ENCODE measurements at places on chromosomes 1 and 21.

GRCh38 chr1:151293093-151293492, 11.0 kb downstream of the ZNF687 start:
- no peak for DNase-seq

- no peak for DNase-seq
Observed at GRCh38 chr1:59561796-59562195, 253.0 kb upstream of the HOOK1 start.

GRCh38 chr1:151934048-151934493, 24.8 kb upstream of the THEM4 start:
- peak; percentile 61 for DNase-seq

DNA sequence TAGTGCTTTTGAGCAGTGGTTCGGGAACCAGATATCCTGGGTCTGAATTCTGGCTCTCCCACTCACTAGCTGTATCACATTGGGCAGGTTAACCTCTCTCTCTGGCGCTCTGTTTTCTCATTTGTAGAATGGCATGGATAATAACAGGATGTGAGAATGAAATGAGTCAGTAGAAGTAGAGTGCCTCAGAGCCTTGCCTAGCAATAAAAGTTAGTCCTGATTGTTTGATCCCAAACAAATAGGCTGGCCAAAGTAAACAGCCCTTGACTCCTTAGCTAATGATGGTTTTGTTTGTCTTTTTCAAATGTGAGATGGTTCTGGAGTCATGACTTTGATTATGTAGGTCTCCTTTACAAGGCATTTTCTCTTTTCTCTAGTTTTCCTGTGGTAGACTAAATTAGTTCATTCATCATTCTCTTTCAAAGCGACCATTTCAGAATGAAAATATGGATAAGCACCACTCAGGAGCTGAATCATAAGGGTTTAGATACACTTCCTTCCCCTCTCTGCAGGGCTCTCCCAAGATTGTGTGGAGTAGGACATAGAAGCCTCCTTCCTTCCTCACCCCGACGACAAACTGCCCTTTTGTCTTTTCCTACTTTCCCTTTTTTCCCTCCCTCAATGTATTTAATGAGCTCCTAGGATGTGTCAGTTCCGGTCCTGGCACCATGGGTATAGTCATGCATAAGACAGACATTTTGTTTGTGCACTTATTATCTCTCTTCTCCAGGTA, 23.1 kb downstream of the KIAA0040 start:
- no peak for DNase-seq

DNA sequence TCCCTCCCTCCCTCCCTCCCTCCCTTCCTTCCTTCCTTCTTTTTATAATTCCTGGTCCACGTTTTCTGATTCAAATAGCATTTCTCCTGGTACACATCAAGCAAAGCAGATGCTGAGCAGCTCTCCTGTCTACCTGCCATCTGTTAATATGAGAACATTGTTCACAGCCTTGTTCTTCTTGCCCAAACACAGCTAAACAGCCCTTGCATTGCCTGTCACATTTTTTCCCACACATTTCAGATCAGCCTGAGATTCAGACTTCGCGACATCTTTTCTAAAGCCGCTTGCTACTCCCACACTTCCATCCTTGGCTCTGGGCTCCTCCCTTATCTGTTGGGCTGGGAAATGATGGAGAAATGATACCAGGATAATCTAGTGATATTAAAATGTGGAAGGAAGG, 200.5 kb downstream of the PCP4 start:
- no peak for DNase-seq

- no peak for DNase-seq
Observed at GRCh38 chr1:93751377-93752250, 70.0 kb upstream of the BCAR3 start.

DNA sequence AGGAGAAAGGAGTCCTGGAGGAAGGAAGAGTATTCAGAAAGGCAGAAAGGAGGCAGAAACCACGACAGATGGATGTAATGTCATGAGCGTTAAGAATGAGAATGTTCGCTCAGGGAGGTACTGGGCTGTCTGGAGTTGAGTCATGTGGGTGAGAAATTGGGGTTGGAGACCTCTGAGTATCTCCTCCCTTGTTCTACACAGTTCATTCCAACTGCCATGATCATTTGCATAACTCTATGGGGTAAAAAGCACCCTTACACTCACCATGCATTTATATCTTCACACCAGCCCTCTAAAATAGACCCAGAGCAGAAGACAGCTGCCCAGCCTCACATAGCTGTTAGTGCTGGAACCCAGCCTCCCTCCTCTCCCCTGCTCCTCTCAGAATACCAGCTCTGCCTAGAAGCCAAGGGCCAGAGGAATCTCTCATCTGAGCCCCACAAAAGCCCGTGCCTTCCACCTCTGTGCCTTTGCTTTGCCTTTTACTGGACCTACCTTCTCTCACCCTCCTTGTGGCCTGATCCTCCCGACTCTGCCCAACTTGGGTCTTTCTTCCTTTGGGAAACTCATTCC, 85.2 kb downstream of the BEND5 start:
- DNase-seq: peak; percentile 26

- DNase-seq: peak; percentile 74
Observed at GRCh38 chr1:184152434-184152898, 100.9 kb downstream of the TSEN15 start.

- peak; percentile 1 for DNase-seq
Observed at GRCh38 chr1:186374303-186375151, 526 bp downstream of the TPR start.

DNA sequence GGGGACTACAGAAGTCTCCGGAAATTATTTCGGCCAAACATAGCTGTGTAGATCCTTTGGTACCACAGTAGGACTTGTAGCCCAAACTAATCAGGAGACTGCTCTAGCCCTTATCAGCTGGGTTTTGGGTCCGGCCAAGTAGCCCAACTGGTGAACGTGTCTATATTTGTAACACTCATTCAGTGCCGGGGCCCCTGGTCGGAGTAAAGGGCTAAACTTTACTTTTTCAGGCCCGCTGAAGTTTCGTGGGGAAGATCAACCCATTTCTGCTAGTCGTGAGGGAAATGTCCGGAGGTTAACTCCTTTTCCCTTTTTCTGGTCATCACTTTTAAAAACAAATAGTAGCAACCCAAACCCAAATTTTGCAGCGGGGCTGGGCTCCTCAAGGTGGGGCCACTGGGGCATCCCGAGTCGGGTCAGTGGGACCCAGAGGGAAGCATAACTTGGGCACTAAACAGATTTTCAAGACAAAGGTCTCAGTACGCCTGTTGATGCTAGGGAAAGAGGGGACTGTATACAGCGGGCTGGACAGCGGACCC, 1.7 kb downstream of the LHX9 start:
- no peak for DNase-seq

DNA sequence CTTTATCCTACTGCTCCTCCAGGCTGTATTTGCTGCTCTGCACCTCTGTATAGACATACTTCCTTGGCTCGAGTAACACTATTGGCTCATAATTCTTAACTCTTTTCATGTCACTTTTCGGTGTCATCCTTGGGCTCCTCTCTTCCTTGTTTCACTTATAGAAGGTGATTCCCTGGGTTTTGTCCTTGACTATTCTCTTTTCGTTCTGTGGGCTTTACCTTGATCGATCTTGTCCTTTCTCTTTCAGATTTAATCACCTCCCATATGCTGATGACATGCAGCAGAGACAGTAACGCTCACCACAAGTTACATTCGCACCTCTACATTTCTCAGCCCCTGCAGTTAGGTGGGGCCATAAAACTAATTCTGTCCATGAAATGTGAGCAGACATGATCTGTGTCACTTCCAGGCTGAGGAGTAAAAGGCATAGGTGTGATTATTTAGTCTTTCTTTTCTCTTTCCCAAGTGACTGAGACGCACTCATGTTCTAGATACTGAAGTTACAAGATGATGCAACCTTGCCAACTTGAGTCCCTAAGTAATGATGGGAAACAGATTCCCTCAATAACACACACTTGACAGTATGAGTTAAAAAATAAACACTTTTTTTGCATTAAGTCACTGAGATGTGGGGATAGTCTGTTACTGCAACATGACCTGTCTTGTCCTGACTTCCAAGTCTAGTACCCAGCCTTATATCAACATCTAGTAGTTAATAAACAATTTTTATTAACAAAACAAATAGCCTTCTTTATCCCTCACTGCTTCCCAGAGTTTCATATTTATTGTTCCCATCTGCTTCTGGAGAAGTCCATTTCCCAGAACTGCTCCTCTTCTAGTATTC, 49.9 kb upstream of the HAO2 start:
- no peak for DNase-seq

- no peak for DNase-seq
Observed at GRCh38 chr1:202374099-202374498, 25.6 kb downstream of the PPP1R12B start.

GRCh38 chr1:36472656-36473055, 8.5 kb upstream of the MRPS15 start:
- DNase-seq: no peak

- no peak for DNase-seq
Observed at GRCh38 chr1:41767534-41768525, 150.9 kb downstream of the HIVEP3 start.

DNA sequence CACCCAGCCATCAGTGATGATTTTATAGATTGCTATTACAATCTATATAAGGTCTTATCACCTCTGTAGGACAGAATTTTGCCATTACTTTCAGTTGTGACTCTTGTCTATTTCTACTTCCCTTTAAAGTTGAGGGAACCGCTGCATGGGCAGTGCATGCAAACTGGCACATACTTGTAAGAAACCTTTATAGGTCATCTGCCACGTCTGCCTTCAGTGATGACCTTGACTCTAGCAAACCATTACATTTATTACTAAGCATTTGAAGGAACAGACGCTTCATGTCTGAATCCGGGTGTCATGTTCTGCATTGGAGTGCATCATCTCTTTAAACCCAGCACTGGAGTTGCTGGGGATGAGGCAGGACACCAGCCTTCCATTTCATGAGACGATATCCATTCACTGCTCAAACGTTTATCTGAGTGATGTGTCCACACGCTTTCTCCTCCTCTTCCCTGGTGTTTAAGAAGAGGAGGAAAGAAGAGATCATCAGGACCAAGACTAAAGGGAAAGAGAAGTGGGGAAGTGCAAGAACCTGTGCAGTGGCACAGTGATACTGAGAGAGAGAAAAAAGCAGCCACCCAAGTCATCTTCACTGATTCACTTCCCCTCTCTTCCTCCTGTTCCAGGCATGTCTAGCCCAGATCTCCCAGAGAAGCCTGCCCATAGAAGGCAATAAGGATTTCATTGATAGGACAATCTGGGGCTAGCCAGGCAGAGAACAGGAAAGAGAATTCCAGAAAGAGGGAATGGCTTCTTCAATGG, 14.1 kb downstream of the CCSAP start:
- DNase-seq: no peak

GRCh38 chr1:57423135-57423655, 665 bp downstream of the DAB1 start:
- DNase-seq: peak; percentile 22

GRCh38 chr1:47214549-47214948, 17.5 kb downstream of the TAL1 start:
- no peak for DNase-seq

DNA sequence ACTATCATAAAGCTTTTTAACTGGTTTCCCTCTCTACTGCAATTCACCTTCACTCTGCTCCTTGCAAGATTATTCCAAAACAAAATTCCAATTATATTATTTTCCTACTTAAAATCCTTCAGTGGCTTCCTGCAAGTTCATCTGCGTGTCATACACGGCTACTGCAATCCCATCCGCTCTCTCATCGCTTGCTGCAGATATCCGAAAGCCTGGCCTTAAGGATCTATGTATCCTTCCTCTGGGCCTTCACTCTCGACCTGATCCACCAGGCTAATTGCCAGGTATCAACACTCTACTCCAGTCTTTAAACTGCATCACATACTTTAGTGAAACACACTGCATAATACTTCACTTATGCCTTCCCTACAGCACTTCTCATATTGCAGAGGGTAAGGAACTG, 44.0 kb downstream of the VAV3 start:
- DNase-seq: no peak

- peak; percentile 98 for DNase-seq
Observed at GRCh38 chr1:183022202-183023145, 746 bp upstream of the LAMC1 start.

- DNase-seq: no peak
Observed at GRCh38 chr1:237789619-237790018, 101.1 kb downstream of the ZP4 start.

- no peak for DNase-seq
Observed at GRCh38 chr1:108190001-108190634, 10.0 kb downstream of the SLC25A24 start.

GRCh38 chr21:19640964-19641363, 1237.4 kb upstream of the TMPRSS15 start:
- DNase-seq: no peak

GRCh38 chr1:107294686-107295085, 153.8 kb downstream of the NTNG1 start:
- DNase-seq: peak; percentile 50

DNA sequence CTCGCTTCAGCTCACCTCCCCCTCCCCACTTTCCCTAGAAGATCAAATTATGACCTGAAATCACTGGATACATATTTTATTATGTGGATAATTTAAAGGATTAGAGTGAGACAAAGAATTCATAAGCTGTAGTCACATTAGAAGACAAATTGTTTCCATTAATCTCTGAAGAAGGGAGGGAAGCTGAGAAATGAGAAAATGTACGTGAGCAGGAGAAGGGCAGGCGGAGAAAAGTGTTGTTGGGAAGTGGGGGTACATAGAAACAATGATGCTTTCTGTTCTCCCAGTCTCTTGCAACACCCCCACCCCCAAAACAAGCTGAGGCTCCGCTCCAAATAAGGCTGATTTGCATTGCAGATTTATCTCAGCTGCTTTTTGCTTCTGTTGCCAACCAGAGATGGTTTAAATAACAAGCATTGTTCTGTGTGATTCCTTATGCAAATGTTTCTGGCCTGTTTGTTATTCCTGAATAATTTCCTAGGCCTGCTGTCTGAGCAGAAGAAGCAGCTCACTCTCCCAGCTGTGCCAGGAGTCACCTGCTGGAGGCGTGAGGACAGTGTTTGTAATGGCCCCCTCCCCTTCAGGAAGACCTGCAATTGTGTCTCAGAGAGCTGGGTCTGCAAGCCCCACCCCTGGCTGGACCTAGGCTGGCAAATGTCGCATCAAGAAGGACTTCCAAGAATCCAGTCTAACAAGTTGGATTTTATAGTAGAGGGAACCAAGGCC, 121.8 kb upstream of the TNR start:
- peak; percentile 2 for DNase-seq

Data from fibroblast of skin of abdomen (primary cell).